Astrocyte of the hippocampus (primary cell): ENCODE measurements at places on chromosomes 7 and 10.

DNA sequence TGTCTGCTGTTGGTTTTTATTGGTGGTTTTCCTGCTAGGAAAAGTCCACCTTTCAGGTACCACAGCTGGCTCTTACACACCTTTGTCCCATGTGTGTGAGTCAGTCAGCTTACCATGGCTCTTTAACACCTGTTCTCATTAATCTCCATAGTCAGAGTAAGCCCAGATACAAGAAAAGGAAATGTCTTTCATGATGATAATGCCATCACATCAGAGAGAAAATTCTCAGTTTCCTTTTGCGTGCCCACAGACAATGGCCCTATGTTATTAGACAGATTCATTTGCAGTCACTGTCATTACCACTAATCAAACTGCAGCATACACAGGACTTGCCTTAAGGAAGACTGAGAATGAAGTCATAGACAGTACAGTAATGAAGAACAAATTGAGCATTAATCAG lies 1583.6 kb upstream of the LRRTM3 start:
- no peak for DNase-seq

DNA sequence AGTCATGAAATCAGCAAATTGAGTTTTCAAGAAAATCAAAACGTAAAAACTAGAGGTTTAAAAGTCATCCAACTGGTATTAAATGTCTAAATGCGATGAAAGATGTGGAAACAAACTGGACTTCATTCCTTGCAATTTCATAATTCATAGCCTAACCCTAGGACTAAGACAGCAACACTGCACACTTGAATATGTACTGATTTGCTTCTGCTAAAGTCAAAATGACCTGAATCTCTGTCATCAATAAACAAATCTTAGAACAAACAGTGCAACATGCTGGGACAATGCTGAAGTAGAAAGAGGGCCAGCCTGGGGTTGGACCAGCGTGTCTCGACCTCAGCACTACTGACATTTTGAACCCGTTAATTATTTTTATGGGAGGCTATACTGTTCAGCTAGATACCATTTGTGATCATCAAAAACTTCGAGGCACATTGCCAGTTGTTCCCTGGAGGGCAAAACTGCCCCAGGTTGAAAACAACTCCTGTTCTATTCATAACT lies 47.1 kb downstream of the MYOF start:
- DNase-seq, result no peak

DNA sequence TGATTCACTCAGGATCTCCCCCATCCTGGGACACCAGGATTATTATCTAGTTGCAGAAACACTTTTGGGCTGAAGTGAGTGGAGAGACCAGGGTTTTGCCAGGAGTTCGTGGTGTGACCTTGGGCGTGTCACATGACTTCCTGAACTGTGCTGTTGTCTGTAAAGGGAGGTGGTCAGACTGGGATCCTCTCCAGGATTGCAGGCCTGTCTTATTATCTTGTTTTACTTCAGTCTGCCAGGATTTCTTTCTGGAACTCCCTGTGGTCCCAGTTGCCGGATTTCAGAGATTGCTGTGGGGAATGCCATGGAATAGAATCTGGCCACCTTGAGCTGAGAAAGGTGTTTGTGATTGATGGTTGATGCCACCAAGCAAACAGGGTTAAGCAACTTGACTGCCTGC lies 35.8 kb downstream of the CRCP start:
- DNase-seq, result peak; percentile 73

GRCh38 chr7:152884321-152884720 lies 124.8 kb downstream of the ACTR3B start:
- DNase-seq, result no peak
